Iris pigment epithelial cell (primary cell): ENCODE measurements at places on chromosomes 1 and 21.
A peak's percentile ranks its signal among the peaks of the same experiment; 100 is the strongest.

GRCh38 chr1:239308701-239309333 lies 77.6 kb upstream of the CHRM3 start:
- DNase-seq: peak; percentile 13

GRCh38 chr1:248688527-248689298 lies 13.9 kb downstream of the OR14I1 start:
- no peak for DNase-seq

GRCh38 chr1:208923456-208923855 lies 660.1 kb upstream of the CAMK1G start:
- DNase-seq: no peak

DNA sequence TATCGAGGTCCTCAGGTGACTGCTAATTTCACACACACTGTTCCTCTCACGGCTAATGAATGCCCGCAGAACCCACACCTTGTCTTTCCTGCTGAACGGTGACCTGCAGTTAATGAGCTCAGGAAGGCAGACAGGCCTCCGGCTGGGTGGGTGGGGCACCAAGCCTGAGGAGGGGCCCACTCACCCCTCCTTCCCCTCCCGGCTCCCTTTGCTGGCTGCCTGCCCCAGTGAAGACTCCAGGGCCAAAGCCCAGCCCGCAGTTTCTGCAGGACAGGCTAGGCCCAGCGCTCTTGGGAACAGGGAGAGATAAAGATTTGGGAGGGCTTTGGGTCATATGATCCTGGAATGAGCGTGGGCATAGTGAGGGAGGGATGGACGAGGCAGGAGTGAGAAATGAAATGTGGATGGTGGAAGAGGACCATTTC lies 26.4 kb downstream of the FOXO6 start:
- DNase-seq: peak; percentile 26

DNA sequence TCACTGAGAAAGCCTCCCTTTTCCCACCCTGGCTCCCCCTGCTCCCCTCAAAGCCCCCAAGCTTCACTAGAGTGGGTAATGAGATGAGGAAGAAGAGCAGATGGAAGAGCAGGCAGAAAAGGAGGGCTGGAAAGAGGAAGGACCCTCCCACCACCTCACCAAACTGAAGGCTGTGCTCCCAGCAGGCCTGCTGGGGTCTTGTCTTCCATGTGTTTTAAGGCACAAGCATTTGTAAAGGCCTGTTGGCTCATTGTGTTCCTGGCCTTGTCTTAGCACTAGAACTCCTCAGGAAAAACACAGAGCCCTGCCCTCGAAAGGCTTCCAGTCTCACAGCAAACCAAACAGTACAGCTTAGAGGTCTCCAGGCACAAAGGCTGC lies 51.5 kb downstream of the TOMM20 start:
- DNase-seq: no peak

GRCh38 chr1:110003747-110004428 lies 19.3 kb downstream of the AHCYL1 start:
- DNase-seq: peak; percentile 100

DNA sequence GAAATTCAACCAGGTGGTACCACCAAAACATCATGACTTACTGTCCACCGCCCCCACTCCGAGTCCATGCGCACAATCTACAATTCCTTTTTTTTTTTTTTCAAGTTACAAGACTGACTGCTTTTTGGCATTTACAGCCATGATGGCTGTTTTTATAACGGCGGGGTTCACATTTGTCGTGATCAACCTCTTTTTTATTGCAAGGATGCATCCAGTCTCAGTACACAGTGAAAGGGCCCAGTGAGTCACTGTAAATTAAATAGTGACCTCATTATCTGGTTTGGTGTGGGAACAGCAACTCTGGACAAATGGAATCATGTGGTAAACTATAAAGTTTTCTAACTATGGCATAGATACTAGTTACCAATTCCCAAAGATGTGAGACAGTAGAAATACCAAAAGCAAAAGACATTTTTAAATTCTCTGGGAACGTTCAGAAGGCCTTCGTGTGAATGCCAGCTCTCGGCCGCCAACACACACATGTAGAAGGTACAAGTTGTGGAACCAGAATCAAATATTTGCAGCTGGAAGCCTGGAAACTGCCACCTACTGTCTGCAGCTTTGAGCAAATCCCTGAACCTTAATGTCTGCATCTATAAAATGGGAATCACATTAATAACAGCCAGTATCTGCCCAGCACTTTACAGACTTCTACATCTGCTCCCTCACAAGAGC lies 4.9 kb downstream of the GLIS1 start:
- DNase-seq: peak; percentile 76
